A549 treated with GW870086 at 1 μM for 4 hours (cell line): ENCODE measurements at places on chromosomes 6 and 20. TPM values are rescaled to one million over a fixed set of nuclear protein-coding genes. Genes with fewer than 3 reads are reported as not detected.

CFAP61 gene
- 0.32 to 1.5 TPM (median 0.45 TPM) in 5 replicates for total RNA-seq

OXT gene
- not detected in 5 replicates for total RNA-seq

EDN1 gene
- total RNA-seq: 35.0 to 37.9 TPM (median 35.4 TPM) in 5 replicates

RFX6 gene
- total RNA-seq: not detected in 5 replicates

CST4 gene
- total RNA-seq: not detected in 5 replicates

TBC1D32 gene
- total RNA-seq: 0.88 to 1.3 TPM (median 1.2 TPM) in 5 replicates

PPIL4 gene
- total RNA-seq: 11.7 to 18.3 TPM (median 14.5 TPM) in 5 replicates

FRS3 gene
- total RNA-seq: 2.0 to 5.1 TPM (median 2.5 TPM) in 5 replicates

ARMH2 gene
- total RNA-seq: not detected in 5 replicates

SMAP1 gene
- total RNA-seq: 14.8 to 19.5 TPM (median 18.2 TPM) in 5 replicates

HCRTR2 gene
- total RNA-seq: not detected in 5 replicates
